ENCODE measurements at places on chromosomes 5 and 9.

DNA sequence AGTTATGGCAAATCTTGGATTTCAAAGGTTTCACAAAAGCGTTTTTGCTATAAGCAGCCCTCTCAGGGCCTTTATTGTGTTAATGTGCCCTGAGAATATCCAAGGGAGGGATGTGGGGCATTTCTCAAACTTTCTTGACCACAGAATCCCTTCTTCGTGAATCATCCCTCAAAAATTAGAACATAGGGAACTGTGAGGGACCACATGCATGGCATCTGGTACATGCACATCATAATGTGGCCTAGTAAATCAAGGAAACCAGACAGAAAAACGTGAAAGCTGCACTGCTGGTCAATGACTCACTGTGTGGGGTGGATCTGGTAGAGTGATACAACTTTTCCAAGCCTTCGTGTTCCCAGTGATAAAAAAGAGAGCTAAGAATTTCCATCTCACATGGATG is 22.4 kb downstream of the DDX31 start:
- DNase-seq = no peak

DNA sequence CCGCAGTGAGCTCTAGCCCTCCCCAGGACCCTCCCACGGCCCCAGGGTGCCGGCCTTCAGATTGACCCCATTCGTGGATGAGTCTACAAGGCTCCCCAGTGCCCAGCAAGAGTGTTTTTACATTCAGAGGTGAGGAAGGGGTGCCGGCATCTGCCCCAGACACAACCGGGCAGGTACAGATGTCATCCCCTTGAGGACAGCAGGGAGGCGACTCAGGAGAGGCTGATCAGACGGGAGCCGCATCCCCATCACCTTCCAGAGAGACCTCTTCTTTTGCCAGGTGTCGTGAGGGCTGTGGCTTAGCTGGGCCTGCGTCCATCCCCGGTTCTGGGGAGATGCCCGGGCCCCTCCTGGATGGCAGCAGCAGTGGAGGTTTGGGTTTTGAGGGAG is 4.3 kb upstream of the LRRC14B start:
- no peak for DNase-seq

DNA sequence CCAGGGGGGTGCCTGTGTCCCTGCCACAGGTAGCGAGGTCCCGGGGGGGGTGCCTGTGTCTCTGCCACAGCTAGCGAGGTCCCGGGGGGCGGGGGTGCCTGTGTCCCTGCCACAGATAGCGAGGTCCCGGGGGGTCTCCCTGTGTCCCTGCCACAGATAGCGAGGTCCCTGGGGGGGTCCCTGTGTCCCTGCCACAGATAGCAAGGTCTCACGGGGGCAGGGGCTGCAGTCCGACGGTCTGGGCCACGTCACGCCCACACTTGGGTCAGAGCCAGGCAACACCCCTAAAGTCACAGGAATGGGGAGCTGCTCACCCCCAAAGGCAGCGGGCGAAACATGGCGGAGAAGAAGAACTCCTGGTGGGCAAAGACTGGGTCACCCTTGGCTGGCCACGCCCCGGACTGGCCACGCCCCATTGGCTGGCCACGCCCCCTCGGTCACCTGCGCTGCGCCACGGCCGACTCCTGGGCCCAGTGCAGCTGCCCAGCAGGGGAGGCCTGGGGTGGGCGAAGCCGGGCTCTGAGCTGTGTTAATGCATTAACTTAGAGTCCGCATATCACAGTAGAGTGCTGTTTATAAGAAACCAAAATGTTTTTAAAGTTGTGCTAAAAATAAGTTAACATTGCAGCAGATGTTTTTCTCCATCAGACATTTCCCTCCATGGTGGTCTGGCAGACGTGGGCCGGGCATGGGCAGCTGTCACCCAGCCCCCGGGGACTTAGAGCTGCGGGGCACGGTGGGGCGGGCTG is 7.0 kb downstream of the NOXA1 start:
- DNase-seq = no peak

DNA sequence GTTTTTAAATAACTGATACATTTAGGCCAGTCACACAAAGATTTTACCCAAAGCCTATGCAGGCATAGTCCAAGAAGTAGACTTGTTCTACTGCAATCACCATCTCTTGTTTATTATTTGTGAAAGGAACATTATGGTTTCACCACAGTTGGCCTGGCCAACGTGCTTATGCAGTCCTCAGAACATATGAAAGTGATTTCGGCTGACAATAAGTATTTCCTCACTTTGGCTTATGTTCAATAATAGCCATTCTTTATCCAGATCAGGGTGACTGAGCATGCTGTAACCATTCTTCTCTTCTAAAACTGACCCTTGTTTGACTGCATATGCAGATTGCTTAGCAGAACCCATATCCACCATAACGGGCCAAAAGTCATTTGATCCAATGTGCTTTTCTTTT is 76.6 kb upstream of the CCDC152 start:
- DNase-seq = no peak

- no peak for DNase-seq
Measured at GRCh38 chr5:149024943-149025342, 37.9 kb downstream of the SH3TC2 start.

- DNase-seq = no peak
Measured at GRCh38 chr9:113851873-113852272, 24.2 kb upstream of the ZNF618 start.

DNA sequence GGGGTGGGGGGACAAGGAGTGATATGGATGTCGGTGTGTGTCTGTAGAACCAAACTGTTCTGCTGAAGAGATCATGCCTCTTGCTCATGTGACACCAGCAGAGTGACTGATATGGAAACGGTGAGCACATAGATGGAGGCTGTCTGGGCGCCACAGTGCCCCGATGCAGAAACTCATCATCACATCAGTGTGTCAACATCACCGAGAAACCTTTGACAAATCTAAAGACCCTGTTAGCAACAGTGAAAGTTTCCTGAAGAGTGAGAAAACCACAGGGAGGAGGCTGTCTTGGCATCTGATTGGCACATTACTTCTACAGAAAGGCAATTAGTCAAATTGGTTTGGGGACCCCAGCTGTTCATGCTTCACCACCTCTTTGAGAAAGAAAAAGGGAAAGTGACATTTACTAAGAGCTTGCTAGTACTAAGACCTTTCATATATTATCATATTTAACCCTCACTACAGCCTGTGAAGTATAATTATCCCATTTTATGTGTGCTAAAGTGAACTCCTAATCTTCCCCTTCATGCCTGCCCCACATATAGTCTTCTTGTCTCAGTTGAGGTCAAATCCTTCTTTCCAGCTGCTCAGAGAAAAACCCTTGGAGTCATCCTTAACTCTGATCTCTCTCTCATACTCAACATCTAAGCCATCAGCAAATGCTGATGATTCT is 25.6 kb downstream of the CSF2 start:
- DNase-seq = no peak

- DNase-seq = no peak
Measured at GRCh38 chr5:58246461-58246944, 213.4 kb downstream of the PLK2 start.

GRCh38 chr9:109098960-109099308 is 20.8 kb downstream of the TMEM245 start:
- DNase-seq = no peak

DNA sequence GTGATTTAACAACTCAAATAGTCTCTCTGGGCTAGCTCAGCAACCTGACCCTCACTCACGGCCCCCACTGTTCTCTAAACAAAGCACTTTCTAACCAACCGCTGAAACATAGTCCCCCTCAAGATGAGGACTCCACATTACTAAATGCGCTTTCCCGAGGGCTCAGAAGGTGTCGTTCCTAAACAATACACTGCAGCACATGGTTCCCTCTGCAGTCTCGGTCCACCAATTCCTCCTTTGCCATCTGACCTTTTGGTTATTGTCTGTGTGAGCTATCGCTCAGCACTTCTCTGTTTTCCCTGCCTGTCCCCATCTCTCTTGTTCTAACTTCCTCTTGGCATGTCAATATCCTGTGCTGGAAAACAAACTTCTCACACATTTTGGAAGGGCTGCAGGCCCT is 7.2 kb downstream of the EPB41L4A start:
- no peak for DNase-seq

- DNase-seq = no peak
Measured at GRCh38 chr9:7228726-7229125, 471.0 kb downstream of the KDM4C start.

GRCh38 chr9:136086951-136087740 is 7.9 kb downstream of the NACC2 start:
- no peak for DNase-seq

DNA sequence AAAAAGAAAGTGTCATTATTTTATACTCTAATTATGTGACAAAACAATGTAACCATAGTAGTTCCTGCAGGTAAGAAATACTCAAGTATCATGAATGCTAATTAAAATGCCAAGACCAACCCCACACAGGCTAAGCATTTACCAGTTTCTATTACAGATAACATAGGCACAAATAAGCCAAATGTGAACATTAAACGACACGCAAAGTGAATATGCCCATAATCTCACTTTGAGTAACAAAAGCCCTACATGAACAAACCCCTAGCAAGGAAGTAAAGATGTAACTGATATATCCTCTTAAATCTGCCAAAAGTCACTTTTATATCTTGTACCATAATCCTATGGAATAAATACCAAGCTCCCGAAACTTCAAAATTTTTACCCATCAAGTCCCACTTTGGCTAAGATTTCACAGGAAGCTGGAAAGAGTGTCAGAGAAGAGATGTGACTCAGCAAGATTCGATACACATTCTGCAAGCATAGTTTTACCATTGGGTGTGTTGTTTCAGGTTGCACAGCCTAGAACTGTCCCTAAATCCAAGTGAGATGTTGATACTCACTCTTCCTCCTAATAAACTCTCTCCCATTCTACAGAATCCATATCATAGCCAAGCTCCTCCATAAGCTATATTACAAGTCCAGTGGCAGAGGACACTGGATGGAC is 28.8 kb downstream of the TRPM6 start:
- no peak for DNase-seq

DNA sequence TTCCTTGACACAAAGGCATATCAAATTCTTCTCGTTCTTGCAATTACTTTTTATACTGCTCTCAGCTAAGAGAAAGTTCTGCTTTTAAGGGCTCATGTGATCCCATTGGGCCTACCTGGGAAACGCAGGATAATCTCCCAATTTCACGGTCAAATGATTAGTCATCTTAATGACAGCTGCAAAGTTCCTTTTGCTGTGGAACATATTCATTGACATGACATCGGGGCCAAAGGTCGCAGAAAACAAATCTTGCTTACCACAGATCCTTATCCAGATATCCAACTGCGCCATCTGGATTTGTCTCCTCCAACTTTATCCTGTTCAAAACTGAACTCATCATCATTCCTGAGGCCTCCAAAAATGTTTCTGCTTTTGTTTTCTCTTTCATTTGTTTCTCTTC is 1085.6 kb upstream of the WWC1 start:
- no peak for DNase-seq

DNA sequence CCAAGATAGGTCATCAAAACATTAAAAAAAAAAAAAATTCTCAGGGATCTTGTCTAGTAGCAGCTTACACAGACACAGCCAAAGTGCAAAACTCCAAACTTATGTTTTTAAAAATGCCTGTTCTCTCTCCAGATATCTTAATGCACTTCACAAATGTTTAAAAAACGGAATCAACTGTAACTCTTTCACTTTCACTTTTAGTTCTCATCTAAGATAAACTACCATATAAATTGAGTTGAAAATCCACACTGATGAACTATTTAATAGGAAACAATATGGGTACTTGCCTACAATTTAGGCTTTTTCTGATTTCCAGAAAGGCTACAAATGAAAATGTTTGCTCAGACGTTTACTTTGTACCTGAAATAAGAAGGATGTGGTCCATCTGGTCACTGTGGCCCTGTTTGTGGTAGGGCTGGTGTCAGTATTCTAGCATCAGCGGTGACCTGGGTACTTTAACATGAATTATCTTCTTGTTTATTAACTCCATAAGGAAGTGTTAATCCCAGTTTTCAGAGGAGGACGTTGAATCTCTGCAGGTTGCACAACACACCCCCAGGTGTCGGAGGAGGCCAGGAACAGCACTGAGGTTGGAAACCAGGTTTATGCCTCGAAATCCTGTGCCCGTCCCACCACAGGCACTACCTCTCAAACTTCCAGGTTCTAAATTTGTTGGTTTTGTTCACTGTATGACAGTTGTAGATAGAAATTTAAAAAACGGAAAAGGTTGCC is 13.3 kb upstream of the LPCAT1 start:
- no peak for DNase-seq

DNA sequence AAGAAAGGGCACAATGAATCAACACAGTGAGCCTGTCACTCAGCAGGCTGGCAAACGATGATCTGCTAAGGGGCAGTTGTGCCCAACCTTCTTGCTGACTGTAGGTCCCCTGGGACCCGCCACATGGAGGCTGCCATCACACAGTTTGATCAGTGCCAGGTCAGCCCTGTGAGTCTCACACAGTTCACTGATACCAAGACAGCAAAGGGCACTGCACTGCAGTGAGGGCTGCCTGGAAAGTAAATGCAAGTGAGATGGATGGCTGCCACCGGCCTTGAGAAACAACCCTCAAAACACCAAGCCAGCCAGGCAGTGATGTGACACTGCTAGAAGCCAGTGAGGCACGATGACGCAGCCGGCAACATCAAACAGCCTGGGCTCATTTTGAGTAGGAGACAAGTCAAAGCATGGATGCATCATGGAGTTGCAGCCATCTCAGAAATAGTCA is 30.3 kb downstream of the FOXD1 start:
- no peak for DNase-seq

DNA sequence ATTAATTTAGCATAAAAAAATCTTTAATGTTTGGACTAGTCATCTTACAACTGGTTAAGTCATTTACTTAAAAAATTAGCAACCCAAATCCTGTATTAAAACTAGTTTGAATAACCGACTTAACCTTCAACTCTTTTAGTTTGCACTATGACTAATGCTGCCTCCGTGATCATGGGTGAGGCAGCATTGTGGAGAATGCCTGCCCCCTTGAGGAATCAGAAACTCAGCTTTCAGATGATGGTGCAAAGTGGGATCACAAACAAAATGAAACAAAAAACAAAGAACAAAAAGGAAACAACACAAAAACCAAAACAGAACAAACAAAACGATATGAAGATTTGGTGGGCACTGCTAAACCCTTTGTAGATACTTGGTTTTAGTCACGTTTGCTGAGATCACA is 127.0 kb upstream of the PALM2AKAP2 start:
- DNase-seq = no peak

GRCh38 chr9:134328841-134329575 is 2.8 kb downstream of the RXRA start:
- no peak for DNase-seq

DNA sequence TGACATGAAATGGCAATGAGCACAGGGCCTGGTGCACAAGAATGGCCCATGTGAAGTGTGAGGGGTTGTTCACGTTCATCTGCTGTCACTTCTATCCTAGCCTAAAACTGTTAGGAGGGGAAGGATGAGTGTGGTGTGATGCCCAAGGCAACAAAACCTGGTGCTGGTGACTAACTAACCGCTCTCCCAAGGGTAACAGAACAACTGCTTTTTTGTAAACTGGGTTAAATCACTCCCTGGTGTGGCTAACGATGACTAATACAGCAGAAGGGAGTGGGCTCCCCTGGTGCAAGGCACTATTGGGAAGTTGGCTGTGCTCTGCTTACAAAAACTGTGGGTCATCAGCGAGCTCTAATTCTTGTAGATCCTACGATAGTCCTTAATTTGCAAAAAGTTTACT is 103.2 kb upstream of the VCAN start:
- DNase-seq = no peak

All from C1 segment of cervical spinal cord (tissue), 14 donors.